Renal cortical epithelial cell (primary cell): ENCODE measurements at places on chromosomes 7 and 10. TPM values are rescaled to one million over a fixed set of nuclear protein-coding genes. Genes with fewer than 3 reads are reported as not detected.

DNA sequence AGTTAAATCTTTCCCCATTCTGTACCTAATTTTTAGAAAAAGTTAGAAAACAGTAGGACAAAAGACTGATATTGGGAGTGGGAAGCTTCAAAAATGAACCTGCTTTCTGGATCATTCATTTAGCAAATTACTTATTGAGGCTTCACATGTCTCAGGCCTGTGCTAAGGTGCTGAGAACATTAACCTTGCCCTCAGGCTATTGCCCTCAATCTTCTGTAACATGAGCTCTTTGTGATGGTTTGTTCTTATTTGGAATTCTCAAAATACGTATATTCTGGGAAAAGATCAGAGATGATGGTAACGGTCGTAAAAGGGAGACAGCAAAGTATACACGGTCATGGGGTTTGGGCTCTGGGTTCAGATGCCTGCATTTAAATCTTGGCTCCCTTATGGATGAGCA lies 39.5 kb upstream of the PRKG1 start:
- DNase-seq: peak; percentile 6

DNA sequence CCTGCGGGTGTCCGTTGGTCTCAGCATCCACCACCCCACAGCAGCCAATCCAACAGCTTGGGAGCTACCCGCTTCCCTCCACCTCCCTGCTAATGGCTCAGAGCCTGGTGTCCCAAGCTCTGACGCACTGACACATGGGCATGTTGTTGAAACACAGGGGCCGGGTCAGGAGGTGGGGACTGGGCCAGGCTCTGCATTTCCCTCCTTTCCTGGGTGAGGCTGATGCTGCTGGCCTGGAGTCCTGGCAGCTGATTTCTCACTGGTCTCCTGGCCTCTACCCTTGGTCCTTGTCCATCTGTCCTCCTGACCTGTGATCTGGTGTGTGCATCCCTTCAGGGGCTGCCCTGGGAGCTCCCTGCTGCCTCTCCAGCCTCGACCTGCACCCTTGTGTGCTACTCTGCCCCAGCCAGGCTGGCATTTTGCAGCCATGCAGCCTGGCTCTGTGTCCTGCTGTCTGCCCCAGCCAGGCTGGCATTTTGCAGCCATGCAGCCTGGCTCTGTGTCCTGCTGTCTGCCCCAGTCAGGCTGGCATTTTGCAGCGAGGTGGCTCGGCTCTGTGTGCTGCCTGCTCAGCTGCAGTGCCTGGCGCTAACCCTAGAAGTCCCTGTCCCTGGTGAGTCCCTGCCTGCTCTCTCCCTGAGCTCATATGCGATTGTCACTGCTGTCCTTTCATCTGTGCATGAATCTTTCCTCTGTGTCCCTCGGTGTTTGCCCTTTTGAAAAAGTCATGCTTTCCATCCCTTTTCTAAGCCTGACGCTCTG lies 14.0 kb downstream of the AMZ1 start:
- DNase-seq: no peak

GRCh38 chr10:102721954-102722353 lies 7.5 kb downstream of the SFXN2 start:
- DNase-seq: no peak

FRMPD2 gene
- total RNA-seq: 0.35 and 1.9 TPM in 2 replicates

- DNase-seq: no peak
Measured at GRCh38 chr7:151676759-151677158, 157.1 kb upstream of the RHEB start.

GRCh38 chr10:17244700-17245365 lies 16.8 kb downstream of the VIM start:
- DNase-seq: no peak

GRCh38 chr7:155867734-155868400 lies 55.6 kb upstream of the SHH start:
- DNase-seq: no peak

NEUROD6 gene
- not detected in 2 replicates for total RNA-seq

ANLN gene
- 5.6 and 58.5 TPM in 2 replicates for total RNA-seq
